ENCODE measurements at places on chromosomes 3 and 15. TPM values are rescaled to one million over a fixed set of nuclear protein-coding genes. Genes with fewer than 3 reads are reported as not detected.
A peak's percentile ranks its signal among the peaks of the same experiment; 100 is the strongest.

Gene GCSAM
- total RNA-seq = 0.36 TPM

GRCh38 chr15:58081456-58081855 is 15.9 kb upstream of the ALDH1A2 start:
- ATAC-seq = no peak

GRCh38 chr3:128518587-128519490 is 25.8 kb upstream of the GATA2 start:
- ATAC-seq = no peak

GRCh38 chr3:180571831-180572598 is 29.9 kb upstream of the TTC14 start:
- ATAC-seq = no peak

DNA sequence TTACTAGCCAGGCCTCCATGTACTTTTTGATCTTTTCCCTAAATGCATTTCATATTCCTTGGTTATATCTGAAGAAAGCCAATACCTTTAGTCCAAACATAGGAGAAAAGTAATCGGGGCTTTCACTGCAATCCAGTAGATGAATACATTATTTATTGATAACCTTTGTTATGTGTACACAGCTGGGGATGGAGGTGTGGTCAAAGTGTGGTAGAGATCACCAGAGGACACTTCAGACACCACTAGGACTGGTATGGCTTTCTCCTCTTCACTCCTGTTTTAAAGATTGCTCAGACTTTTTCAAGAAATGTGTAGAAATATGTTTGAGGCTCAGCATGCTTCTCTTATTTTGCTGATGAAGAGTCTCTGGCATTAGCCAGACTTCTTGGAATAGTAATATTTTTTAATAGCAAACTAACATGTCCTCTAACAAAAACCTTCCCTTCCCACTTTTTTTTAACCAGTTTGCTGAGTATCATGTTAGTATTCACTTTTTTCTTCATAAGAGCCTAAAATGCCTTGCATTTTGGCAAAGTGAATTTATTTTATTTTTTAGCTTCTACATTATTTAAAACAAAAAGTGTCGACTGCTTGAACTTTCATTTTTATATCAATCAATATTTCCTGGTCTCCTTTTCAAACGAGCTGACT is 65.6 kb upstream of the MBNL1 start:
- no peak for ATAC-seq

Gene ADAMTS9
- 57.0 TPM for total RNA-seq

DNA sequence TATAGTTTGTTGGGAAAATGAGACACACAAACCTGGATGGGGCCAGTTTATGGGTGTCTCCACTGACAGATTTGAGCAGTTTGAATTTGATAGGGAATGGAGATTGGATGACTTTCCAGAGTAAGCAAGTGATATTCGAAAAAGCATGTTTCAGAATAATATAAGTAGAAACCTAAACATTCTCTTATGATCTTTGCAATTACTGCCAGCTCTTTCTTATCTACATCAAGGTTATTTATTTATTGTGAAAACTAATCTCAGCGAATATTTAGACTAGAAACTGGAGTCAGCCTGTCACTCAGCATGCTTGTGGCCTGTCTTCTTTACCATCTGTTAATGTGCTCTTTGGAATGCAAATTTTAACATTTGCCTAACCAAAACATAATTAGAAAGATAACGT is 57.8 kb upstream of the SPPL2A start:
- ATAC-seq = no peak

DNA sequence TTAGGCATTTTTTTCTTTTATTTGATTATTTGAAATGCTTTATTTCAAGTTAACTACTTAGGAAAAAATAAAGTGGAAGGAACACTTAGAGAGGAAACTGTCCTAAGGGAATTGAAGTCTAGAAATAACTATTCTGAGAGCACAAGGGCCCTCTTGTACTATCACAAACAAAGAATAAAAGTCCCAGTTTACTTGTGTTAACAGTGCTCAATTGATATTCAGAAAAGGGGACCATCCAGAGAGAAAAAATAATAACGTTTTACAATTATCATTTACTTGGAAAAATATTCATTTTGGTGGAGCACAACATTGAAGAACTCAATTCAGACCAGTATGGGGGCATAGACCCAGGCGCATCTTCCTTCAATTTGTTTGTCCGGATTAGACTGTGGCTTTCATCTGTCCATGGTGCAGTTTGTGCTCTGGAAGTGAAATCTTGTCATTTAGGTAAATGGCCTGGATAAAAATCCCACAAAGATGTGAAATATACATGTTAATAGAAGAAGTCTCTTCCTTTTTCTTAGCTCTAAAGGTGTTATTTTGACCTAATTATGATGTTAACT is 54.5 kb upstream of the SAMMSON start:
- no peak for ATAC-seq

DNA sequence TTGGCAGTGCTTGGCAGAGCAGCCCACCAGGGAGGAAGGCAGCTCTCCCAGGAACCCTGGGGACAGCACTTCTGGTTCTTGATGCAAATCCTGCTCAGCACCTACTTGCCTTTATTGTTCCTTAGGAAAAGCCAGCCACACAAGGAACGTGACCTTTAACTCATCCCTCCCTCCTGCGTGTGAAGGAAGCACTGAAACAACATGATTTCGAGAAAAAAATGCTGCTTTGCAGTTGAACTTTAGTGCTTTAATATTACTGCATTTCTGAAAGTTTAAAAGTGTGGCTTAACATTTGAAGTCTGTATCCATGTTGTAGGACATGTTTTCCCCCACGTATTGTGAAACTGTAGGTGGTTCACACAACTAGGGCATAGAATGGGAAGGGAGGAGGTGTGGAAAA is 50.4 kb upstream of the CTNNB1 start:
- no peak for ATAC-seq

- ATAC-seq = no peak
These were observed 9.9 kb upstream of the TRIM59 start for GRCh38 chr3:160459450-160459970.

Gene TMEM45A
- total RNA-seq = 0.62 TPM

GRCh38 chr3:129278966-129279906 is 566 bp downstream of the HMCES start:
- peak; percentile 58 for ATAC-seq

GRCh38 chr15:62935300-62936081 is 107.1 kb upstream of the TPM1 start:
- ATAC-seq = no peak

- no peak for ATAC-seq
These were observed 73.0 kb downstream of the KLF13 start for GRCh38 chr15:31399544-31400171.

GRCh38 chr3:121508389-121508788 is 37.4 kb downstream of the POLQ start:
- no peak for ATAC-seq

DNA sequence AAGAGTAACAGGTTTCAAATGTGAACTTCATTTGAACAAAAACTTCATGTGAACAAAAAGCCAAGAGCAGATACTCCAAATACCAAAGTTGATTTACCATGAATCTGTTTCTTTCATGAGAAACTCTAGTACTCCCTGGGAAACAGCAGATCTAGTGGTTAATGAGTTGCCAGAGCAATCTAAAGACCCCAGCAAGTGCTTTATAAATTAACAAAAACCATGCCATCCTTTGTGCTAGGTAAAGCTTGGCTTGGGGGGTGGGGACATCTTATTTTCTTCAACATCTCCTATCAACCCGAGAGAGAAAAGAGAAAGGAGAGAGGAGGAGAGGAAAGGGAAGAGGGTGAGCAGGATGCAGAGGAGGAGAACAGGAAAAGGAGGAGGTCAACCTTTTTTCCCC is 100.7 kb downstream of the TBL1XR1 start:
- ATAC-seq = peak; percentile 94

- ATAC-seq = no peak
These were observed 223.0 kb downstream of the NSUN3 start for GRCh38 chr3:94285872-94286271.

DNA sequence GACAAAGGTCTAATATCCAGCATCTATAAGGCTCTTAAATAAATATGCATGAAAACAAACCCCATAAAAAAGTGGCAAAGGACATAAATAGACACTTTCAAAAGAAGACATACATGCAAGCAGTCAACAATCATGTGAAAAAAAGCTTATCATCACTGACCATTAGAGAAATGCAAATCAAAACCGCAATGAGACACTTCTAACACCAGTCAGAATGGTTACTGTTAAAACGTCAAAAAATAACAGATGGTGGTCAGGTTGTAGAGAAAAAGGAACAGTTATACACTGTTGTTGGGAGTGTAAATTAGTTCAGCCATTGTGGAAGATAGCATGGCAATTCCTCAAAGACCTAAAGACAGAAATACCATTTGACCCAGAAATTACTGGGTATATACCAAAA is 440.7 kb upstream of the KCNMB2 start:
- ATAC-seq = no peak

- peak; percentile 57 for ATAC-seq
These were observed 20.3 kb upstream of the DGKG start for GRCh38 chr3:186382217-186382885.

- no peak for ATAC-seq
These were observed 62.2 kb upstream of the SEC22A start for GRCh38 chr3:123139522-123139921.

DNA sequence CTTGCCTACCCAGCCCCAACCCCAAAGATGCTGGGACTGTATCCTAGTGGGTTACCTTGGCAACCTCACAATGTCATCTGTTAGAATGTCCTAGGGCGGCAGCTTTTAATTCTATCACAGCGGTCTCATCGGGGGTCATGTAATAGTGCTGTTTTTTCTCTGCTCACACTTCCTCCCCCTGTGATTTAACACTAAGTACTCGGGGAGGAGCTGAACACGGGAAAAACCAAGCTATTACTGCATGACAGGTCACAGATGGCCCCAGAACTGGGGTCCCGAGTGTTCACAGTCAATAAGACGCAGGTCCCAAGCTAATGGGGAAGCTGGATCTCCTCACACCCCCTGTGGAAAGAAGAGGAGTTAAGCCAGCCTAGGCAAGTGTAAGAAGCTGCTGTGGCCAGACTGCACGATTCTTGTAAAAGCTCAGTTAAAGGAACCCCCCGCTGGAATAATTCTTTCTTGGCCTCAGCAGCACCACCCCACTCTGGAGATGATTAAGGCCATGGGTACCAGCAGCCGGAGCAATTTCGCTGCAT is 2.5 kb upstream of the RFTN1 start:
- peak; percentile 9 for ATAC-seq

DNA sequence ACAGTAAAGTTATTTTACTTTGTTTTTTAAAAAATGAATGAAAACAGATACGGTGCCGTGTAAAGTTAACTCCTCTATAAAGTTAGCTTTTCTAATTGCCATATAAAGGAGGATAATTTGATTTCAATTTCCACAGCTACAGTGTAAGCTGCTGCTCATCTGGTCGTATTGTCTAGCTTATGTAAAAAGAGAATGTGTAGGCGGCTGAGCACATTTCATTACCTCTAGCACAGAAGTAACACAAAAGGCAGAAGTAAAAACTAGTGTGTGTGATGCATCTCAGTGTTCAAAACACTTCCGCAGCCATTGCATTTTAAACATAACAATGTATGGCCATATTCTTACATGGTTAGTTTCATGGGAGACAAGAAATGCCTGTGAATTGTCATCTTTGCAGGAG is 105.0 kb upstream of the P2RY1 start:
- ATAC-seq = no peak

DNA sequence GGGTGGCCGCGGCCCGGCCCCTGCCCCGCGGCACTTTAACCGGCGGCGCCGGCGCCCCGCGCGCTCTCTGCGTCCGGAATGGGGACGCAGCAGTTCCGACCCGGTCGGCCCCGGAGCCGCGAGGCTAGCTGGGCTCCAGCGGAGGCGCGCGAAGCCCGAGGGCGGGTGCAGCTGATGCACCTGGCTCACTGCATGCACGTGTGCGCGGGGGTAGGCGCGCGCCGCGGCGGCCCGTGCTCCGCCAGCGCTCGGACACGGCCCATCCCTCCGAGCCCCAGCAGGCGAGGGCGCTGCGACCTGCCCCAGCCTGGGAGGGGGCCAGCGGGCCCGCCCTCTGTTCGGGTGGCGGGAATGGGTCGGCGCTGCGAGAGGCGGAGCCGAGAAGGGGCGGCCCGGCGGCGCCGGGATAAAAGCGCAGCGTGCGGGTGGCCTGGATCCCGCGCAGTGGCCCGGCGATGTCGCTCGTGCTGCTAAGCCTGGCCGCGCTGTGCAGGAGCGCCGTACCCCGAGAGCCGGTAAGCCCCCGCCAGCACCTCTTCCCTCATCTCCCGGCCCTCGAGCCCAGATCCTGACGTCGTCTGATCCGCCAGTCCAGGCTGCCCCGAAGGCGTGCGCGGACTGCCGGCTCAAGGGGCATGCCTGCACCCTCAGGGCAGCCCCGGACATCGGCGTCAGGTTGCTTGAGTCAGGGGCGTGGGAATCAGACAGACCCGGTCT is at the start of the genes CHDH and IL17RB:
CHDH (minus strand) TSS at position 286 of the 717 bp plus-strand sequence. CDS start 22,411 bp downstream, outside the sequence.
IL17RB (plus strand) TSS at position 435 of the 717 bp plus-strand sequence; CDS start at position 456, 21 bp downstream.
- peak; percentile 88 for ATAC-seq

DNA sequence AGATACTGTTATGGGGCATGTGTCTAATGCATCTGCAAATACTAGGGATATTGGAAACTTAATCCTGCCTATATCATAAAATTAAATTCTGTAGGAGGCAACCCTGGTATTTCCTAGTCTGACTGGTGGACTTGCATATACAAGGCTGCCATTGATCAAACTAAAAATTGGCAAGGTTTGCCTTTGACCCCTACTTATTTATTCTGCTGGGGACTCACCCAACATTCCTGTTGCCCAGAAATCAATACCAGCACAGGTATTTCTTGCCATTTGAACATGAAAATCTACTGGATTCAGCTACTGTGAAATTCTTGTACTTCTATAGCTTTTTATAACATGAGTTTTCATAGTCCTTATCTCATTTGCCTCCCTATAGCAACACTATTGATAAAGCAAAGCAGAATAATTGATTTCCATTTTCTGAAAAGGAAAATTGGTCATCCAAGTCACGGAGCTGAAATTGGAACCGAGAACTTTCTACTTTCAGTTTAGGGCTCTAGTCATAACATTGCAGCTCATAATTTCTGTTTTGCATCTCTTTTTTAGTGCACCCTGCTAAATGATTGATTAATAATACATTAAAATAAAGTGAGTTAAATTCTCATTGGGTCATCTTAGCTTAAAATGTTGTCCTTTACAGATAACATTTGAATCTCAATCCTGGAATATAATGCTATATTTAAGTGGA is 365.2 kb downstream of the MFSD1 start:
- ATAC-seq = no peak

DNA sequence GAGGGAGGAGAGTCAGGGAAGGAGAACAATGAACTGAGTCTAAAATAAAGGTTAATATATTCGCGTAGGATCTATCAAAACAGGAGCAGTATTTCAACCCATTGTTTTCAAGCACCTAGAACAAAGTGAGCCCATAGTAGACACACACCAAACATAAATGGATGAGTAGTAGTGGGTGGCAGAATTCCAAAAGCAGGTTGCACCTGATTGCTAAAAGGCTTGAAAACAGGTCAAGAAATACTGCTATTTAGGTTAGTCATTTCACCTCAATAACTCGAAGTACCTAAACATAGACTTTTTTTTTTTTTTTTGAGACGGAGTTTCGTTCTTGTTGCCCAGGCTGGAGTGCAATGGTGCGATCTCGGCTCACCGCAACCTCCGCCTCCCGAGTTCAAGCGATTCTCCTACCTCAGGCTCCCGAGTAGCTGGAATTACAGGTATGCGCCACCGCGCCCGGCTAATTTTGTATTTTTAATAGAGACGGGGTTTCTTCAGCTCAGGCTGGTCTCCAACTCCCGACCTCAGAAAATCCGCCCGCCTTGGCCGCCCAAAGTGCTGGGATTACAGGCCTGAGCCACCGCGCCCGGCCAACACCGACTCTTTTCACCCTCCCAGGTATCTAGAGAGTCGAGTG is 855 bp upstream of the ABHD5 start:
- ATAC-seq = no peak

Gene SLC12A8
- 4.0 TPM for total RNA-seq

All from motor neuron (in vitro differentiated cells).